ENCODE measurements at places on chromosomes 3 and 15.
A peak's percentile ranks its signal among the peaks of the same experiment; 100 is the strongest.

GRCh38 chr3:111332488-111333080, 209.4 kb upstream of the CD96 start:
- H3K4me1 ChIP-seq: peaks cover 16% of the 10 kb centered on the region
- no peak overlapping the region for H3K27ac ChIP-seq
- no peaks in the 10 kb centered on the region for H3K27me3 ChIP-seq
- no peak overlapping the region for H3K4me3 ChIP-seq
- H3K36me3 ChIP-seq: no peaks in the 10 kb centered on the region

GRCh38 chr15:27885201-27885600, 213.9 kb downstream of the OCA2 start:
- H3K27me3 ChIP-seq: no peaks in the 10 kb centered on the region
- no peak for DNase-seq
- H3K4me1 ChIP-seq: no peaks in the 10 kb centered on the region
- H3K36me3 ChIP-seq: no peaks in the 10 kb centered on the region

DNA sequence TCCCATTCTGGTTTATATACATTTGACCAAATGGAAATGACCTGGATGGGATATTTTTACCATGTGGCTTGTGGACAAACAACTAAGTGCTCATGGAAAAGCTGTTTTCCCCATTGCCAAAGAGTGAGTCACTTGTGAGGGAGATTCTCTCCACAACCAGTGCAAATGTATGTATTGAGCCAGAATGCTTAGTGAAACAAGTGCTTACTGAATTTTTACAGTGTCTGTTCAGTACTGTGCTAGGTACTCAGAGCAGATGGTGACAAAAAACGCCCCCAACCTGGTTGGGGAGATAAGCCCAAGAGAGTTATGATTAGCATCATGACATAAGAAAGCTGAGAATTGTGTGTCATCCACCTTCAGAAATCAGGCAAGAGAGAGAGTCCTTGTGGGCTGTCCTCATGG, 2.3 kb downstream of the CHP1 start:
- H3K4me3 ChIP-seq: no peak overlapping the region
- DNase-seq: peak; percentile 78
- H3K27me3 ChIP-seq: no peaks in the 10 kb centered on the region
- no peaks in the 10 kb centered on the region for H3K36me3 ChIP-seq

DNA sequence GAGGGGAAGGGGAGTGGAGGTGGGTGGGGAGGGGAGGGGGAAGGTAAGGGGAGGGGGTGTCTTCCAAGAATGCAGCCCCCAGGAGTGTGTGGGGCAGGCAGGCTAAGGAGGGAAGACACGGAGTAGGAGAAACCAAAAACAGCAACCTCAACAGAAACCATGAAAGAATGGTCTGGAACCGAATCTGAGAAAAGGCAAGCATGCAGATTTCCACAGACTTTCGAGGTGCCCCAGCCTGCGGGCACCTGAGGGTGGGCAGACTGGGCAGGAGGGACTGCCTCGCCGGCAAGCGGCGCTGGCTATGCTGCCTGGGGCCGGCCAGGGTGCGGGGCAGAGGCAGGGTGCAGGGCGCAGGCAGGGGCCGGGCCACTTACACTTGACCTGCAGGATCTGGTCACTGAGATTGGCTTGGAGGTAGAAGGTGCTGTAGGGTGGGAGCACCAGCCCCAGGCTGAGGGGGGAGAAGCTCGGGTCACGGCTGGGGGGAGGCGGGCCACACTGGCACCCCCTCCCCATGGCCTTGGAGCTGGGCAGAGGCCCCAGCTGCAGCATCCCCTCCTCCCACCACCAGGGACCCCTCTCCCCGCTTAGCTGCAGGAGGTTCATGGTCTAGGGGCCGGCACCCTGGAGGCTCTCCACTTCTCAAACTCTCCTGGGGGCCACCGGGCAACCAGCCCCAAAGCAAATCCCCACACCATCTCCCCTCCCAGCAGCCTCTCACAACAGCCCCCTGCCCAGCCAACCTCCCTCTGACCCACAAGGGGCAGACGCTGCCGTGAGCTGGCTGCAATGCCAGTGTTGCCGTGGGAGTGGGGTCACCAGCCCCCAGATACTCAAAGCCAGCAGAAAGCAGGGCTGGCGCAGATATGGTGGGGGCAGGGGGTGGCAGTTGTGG, 15.3 kb upstream of the TMEM115 start:
- no peak for DNase-seq
- no peaks in the 10 kb centered on the region for H3K36me3 ChIP-seq
- no peaks in the 10 kb centered on the region for H3K27me3 ChIP-seq
- no peaks in the 10 kb centered on the region for H3K4me1 ChIP-seq

- no peaks in the 10 kb centered on the region for H3K36me3 ChIP-seq
- no peaks in the 10 kb centered on the region for H3K27me3 ChIP-seq
- peak; percentile 96 for DNase-seq
- peak overlapping the region; percentile 36 for H3K27ac ChIP-seq
These were observed 211.4 kb downstream of the NR1D2 start for GRCh38 chr3:24156466-24156865.

- H3K27ac ChIP-seq: no peak overlapping the region
- no peak overlapping the region for H3K4me3 ChIP-seq
- DNase-seq: no peak
- H3K27me3 ChIP-seq: no peaks in the 10 kb centered on the region
- no peaks in the 10 kb centered on the region for H3K36me3 ChIP-seq
- no peaks in the 10 kb centered on the region for H3K4me1 ChIP-seq
These were observed 15.0 kb downstream of the GRK7 start for GRCh38 chr3:141777957-141778813.

GRCh38 chr3:49916686-49917085, 12.9 kb downstream of the MON1A start:
- H3K4me3 ChIP-seq: no peak overlapping the region
- DNase-seq: no peak
- no peaks in the 10 kb centered on the region for H3K27me3 ChIP-seq
- H3K27ac ChIP-seq: no peak overlapping the region

GRCh38 chr3:12198301-12198700, 39.6 kb upstream of the TIMP4 start:
- H3K4me3 ChIP-seq: no peak overlapping the region
- peak; percentile 83 for DNase-seq
- H3K27me3 ChIP-seq: no peaks in the 10 kb centered on the region
- H3K4me1 ChIP-seq: peaks cover 46% of the 10 kb centered on the region
- peak overlapping the region; percentile 14 for H3K27ac ChIP-seq
- no peaks in the 10 kb centered on the region for H3K36me3 ChIP-seq

DNA sequence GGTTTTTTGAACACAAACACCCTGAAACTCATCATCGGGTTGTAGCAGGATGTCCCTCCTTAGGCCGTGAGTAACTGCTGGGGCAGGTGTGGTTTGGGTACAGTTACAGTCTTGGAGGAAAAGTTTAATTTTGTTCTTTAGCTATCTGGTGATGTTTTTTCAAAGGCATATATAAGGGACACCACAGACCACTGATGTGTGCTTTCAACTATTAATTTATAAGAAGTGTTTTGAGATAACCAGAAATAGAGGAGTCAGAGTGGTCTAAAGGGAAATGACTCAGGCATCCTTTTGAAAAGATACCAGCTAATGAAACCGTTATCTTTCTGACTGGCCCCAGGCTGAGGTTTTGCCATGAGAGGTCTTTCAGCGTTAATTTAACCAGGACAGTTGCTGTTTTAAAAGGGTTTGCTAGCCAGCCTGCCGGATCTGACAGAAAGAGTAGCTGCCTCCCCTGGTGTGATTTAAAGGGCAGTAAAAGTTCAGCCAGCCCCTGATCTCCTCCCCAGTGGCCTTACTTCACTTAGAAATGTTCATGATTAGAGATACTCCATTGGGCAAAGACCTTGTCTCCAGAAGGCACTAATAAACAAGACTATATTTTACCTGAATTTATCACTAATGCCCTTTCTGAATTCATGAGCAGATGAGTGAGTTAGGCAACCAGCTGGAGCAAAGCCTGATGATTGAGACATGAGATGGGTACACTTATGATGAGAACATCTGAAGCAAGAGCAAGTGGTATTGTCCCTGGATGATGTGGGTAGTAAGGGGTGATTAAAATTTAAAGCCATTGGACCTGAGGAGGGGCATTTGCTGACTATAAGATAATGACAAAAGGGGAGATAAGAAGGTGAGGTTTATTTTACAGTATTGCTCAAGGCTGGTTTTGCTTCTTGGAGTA, 482.5 kb upstream of the TBL1XR1 start:
- no peaks in the 10 kb centered on the region for H3K27me3 ChIP-seq
- no peak overlapping the region for H3K4me3 ChIP-seq
- DNase-seq: no peak

GRCh38 chr3:133874344-133874743, 21.3 kb downstream of the RAB6B start:
- H3K4me3 ChIP-seq: no peak overlapping the region
- H3K27ac ChIP-seq: no peak overlapping the region
- no peaks in the 10 kb centered on the region for H3K36me3 ChIP-seq
- no peaks in the 10 kb centered on the region for H3K4me1 ChIP-seq

GRCh38 chr15:68871507-68871906, 50.8 kb upstream of the ANP32A start:
- H3K4me3 ChIP-seq: no peak overlapping the region
- no peak for DNase-seq
- peaks cover 35% of the 10 kb centered on the region for H3K27me3 ChIP-seq
- H3K36me3 ChIP-seq: no peaks in the 10 kb centered on the region
- 0 out of 2 replicates have a peak, but pooled peaks cover 6% of the 10 kb centered on the region for H3K4me1 ChIP-seq

- no peaks in the 10 kb centered on the region for H3K27me3 ChIP-seq
- no peak for DNase-seq
- H3K4me3 ChIP-seq: no peak overlapping the region
- H3K36me3 ChIP-seq: no peaks in the 10 kb centered on the region
These were observed 86.0 kb upstream of the LIMD1 start for GRCh38 chr3:45508483-45509037.

DNA sequence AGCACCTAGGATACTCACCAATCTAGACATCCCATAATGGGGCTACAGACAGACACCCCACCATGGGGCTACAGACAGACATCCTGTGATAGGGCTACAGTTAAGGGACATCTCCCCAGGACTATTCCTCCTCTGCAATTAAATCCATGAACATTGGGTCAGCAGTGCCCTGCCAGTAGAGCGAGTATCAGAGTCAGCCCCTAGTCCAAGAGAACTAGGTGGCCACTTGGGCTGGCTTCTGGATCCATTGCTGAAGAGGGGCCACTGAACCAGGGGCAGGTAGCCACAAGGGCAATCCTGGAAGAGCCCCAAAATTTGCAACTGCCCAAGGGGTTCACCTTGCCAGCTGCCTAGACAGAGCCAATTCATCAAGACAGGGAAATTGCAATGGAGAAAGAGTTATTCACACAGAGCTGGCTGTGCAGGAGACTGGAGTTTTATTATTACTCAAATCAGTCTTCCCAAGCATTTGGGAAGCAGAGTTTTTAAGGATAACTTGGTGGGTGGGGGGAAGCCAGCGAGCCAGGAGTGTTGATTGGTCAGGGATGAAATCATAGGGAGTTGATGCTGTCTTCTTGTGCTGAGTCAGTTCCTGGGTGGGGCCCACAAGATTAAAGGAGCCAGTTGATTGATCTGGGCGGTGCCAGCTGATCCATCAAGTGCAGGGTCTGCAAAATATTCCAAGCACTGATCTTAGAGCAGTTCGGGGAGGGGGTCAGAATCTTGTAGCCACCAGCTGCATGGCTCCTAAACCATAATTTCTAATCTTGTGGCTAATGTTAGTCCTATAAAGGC, 170.2 kb upstream of the SMAD3 start:
- no peak overlapping the region for H3K4me3 ChIP-seq
- peaks cover 15% of the 10 kb centered on the region for H3K4me1 ChIP-seq
- DNase-seq: no peak
- H3K27me3 ChIP-seq: no peaks in the 10 kb centered on the region
- H3K27ac ChIP-seq: no peak overlapping the region

DNA sequence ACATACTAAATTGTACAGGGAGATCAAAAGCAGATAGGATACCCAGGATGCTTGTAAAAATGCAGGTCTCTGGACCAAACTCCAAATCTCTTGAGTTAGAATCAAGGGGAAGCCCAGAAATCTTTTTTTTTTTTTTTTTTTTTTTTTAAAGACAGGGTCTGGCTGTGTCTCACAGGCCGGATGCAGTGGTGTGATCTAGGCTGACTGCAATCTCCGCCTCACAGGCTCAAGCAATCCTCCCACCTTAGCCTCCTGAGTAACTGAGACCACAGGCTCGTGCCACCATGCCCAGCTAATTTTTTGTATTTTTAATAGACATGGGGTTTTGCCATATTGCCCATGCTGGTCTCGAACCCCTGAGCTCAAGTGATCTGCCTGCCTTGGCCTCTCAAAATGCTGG, 373.5 kb downstream of the SHQ1 start:
- H3K4me3 ChIP-seq: no peak overlapping the region
- H3K4me1 ChIP-seq: no peaks in the 10 kb centered on the region
- H3K36me3 ChIP-seq: no peaks in the 10 kb centered on the region
- no peaks in the 10 kb centered on the region for H3K27me3 ChIP-seq
- DNase-seq: no peak

GRCh38 chr3:126630020-126630419, 24.9 kb downstream of the TXNRD3 start:
- H3K4me1 ChIP-seq: no peaks in the 10 kb centered on the region
- no peak overlapping the region for H3K27ac ChIP-seq
- no peak overlapping the region for H3K4me3 ChIP-seq
- peaks cover 15% of the 10 kb centered on the region for H3K36me3 ChIP-seq
- H3K27me3 ChIP-seq: no peaks in the 10 kb centered on the region

GRCh38 chr3:16240229-16241023, 24.3 kb downstream of the DPH3 start:
- H3K27ac ChIP-seq: peak overlapping the region; percentile 35
- DNase-seq: peak; percentile 88
- no peaks in the 10 kb centered on the region for H3K36me3 ChIP-seq
- peaks cover 33% of the 10 kb centered on the region for H3K4me1 ChIP-seq
- no peak overlapping the region for H3K4me3 ChIP-seq

GRCh38 chr3:13245615-13245978, 172.4 kb upstream of the IQSEC1 start:
- H3K4me3 ChIP-seq: no peak overlapping the region
- H3K27me3 ChIP-seq: no peaks in the 10 kb centered on the region
- H3K4me1 ChIP-seq: peaks cover 13% of the 10 kb centered on the region
- no peak overlapping the region for H3K27ac ChIP-seq

- H3K27ac ChIP-seq: no peak overlapping the region
- no peaks in the 10 kb centered on the region for H3K27me3 ChIP-seq
- H3K4me1 ChIP-seq: peaks cover 4% of the 10 kb centered on the region
- H3K4me3 ChIP-seq: no peak overlapping the region
These were observed 55.6 kb upstream of the DLG1 start for GRCh38 chr3:197353867-197354567.

DNA sequence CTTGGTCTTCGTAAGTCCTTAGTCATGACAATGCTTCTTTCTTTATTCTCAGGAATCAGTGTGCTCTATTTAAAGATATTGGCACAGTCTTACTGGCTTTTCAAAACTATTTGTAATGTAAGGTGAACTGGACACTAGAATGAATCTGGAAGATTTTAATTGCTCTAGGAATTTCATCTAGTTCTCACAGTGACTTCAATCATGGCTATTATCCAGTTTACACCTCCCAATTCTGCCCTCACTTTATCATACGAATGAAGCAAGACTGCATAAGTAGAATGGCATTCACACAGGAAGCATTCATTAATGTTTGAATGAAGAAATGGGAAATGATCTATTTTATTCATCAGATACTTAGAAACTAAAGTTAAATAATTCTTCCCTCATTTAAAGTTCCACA, 26.7 kb upstream of the DRD3 start:
- H3K4me3 ChIP-seq: no peak overlapping the region
- peaks cover 11% of the 10 kb centered on the region for H3K27me3 ChIP-seq
- no peaks in the 10 kb centered on the region for H3K4me1 ChIP-seq
- no peak for DNase-seq
- no peaks in the 10 kb centered on the region for H3K36me3 ChIP-seq

GRCh38 chr3:170603770-170604510, 18.1 kb upstream of the SLC7A14 start:
- no peaks in the 10 kb centered on the region for H3K36me3 ChIP-seq
- no peak overlapping the region for H3K27ac ChIP-seq
- no peak overlapping the region for H3K4me3 ChIP-seq

GRCh38 chr3:138417559-138417982, 16.8 kb upstream of the ESYT3 start:
- DNase-seq: peak; percentile 80
- no peaks in the 10 kb centered on the region for H3K4me1 ChIP-seq
- H3K4me3 ChIP-seq: no peak overlapping the region
- H3K36me3 ChIP-seq: no peaks in the 10 kb centered on the region

All from PC-3 (cell line).